ENCODE measurements at places on chromosomes 12 and 14.

DNA sequence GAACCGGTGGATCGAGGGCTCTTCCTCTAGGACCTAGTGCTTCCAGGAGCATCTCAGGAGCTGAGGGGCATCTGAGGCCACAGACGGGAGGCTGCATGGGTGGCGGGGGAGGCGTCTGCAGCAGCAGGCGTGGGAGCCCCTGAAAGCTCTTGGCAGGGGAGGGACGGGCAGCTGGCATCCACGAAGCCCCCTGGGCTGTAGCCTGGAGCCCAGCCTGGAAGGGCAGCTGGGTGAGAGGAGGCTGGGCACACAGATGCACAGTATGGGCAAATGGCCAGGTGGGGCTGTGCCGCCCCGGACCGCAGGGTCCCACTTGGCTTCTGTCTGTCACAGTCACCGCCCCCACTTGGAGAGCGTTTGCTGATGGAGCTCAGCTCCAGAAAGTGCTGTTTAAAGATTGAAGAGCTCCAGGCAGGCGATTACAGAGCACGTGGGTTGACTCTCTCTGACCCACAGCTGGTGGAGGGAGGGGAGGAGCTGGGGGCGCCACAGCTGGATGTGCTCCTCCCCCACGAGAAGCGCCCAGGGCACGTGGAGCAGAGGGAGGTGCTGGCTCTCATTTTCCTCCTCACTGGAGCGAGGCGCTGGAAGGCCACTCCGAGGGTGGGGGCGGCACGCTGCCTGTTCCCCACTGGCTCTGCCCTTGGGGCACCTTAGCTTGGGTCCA, 155.0 kb upstream of the C14orf180 start:
- no peak for DNase-seq

DNA sequence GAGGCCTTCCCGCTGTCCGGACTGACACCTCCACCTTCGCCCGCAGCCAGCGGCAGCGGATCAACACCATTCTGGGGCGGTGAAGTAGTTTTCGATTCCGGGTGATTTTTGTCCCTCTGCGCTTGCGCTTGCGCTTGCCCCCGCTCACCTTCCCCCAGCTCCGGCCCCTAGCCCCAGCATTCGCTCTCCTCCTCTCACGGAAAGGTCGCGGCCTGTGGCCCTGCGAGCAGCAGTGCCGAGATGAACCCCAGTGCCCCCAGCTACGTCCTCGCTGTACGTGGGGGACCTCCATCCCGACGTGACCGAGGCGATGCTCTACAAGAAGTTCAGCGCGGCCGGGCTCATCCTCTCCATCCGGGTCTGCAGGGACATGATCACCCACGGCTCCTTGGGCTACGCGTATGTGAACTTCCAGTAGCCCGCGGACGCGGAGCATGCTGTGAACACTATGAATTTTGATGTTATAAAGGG, 22.7 kb upstream of the SRGAP1 start:
- DNase-seq: no peak

GRCh38 chr12:12224240-12224940, 42.5 kb downstream of the LRP6 start:
- no peak for DNase-seq

DNA sequence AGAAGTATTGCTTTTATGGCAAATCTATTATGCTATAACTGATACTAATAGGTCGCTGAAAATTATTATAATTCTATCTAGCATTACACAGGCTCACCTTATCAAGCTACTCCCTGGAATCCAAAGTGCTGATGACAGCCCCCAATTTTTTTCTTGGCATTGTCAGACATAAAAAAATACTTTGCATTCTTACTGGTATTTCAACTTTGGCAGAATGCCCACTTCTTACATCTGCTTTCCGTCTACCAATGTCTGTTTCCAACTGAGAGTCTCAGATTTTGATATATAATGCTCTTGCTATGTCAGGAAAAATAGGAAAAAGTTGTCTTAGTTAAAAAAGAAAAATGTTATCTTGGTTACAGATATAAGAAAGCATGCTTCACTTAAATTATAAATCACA, 615.4 kb downstream of the C12orf50 start:
- DNase-seq: no peak

DNA sequence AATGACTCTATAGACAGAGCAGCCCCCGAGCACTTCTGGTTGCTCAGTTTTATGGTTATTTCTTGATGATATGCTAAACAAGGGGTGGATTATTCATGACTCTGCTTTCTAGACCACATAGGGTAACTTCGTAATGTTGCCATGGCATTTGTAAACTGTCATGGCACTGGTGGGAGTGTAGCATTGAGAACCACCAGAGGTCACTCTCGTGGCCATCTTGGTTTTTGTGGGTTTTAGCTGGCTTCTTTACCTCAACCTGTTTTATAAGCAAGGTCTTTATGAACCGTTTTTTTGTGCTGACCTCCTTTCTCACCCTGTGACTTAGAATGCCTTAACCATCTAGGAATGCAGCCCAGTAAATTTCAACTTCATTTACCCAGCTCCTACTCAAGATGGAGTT, 1036.2 kb upstream of the FLRT2 start:
- DNase-seq: no peak

GRCh38 chr12:40012711-40013110, 93.2 kb downstream of the SLC2A13 start:
- no peak for DNase-seq

- DNase-seq: peak; percentile 74
These were observed 51.8 kb downstream of the FOXN3 start for GRCh38 chr14:89365061-89365801.

- no peak for DNase-seq
These were observed 34.7 kb downstream of the RTL1 start for GRCh38 chr14:100868621-100869370.

DNA sequence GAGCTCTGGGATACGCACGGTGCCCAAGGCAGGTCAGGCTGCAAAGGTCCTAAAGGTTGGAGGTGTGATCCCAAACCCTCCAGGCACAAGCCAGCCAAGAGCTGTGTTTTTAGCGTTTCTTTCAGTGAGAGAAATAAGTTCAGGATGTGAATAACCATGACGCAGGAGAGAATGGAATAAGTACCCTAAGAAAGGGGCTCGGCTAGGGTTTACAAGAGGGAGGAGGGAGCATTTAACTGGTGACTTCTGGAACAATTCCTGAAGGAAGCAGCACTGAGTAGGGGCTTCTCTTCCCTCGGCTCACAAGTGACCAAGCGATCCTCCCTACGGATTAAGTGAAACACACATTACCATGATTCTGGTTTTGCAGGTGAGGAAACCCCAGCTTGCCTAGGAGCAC, 29.4 kb downstream of the SSH1 start:
- DNase-seq: no peak
